ENCODE measurements at places on chromosomes 2 and 18. TPM values are rescaled to one million over a fixed set of nuclear protein-coding genes. Genes with fewer than 3 reads are reported as not detected.

Gene NEUROD1
- total RNA-seq, result not detected

Gene DIPK1C
- not detected for total RNA-seq

Gene AQP12A
- not detected for total RNA-seq

Gene GALR1
- total RNA-seq, result not detected

Gene PLB1
- not detected for total RNA-seq

Gene CIB4
- total RNA-seq, result not detected

Gene RTN4
- total RNA-seq, result 304 TPM

Gene POTEC
- total RNA-seq, result not detected

Gene SERPINB4
- not detected for total RNA-seq

Gene MARCHF4
- total RNA-seq, result 0.12 TPM

Gene PIEZO2
- total RNA-seq, result 42.7 TPM

Gene ACKR3
- total RNA-seq, result 15.6 TPM

Gene ASB18
- not detected for total RNA-seq

Gene SIX2
- 5.2 TPM for total RNA-seq

Gene DRC1
- not detected for total RNA-seq

Gene LAMA1
- total RNA-seq, result 1.1 TPM

Gene GPR35
- total RNA-seq, result 2.2 TPM

Gene NEDD4L
- 28.8 TPM for total RNA-seq

Gene SP140
- total RNA-seq, result 0.56 TPM

Gene MRO
- total RNA-seq, result not detected

Gene RASGRP3
- total RNA-seq, result 3.4 TPM

Gene STON1
- total RNA-seq, result 2.2 TPM

Gene LRRC30
- not detected for total RNA-seq

Gene SCN7A
- not detected for total RNA-seq

Gene VIL1
- total RNA-seq, result not detected

Gene CDH7
- total RNA-seq, result not detected

Gene SERPINB12
- not detected for total RNA-seq

Gene SERPINB3
- total RNA-seq, result not detected

Gene VWC2L
- not detected for total RNA-seq

Gene SERPINB11
- total RNA-seq, result not detected

Gene IL1F10
- not detected for total RNA-seq

Gene ANKRD30B
- total RNA-seq, result 0.67 TPM

Gene GALNT13
- not detected for total RNA-seq

Gene CNDP1
- not detected for total RNA-seq

Gene SPDYA
- total RNA-seq, result not detected

Gene PPIL3
- total RNA-seq, result 56.5 TPM

Gene FEV
- total RNA-seq, result not detected

Gene POTEI
- total RNA-seq, result 0.13 TPM

Gene ZNF396
- total RNA-seq, result 0.10 TPM

Gene SKOR2
- not detected for total RNA-seq
